ENCODE measurements at places on chromosomes 12 and 14. TPM values are rescaled to one million over a fixed set of nuclear protein-coding genes. Genes with fewer than 3 reads are reported as not detected.

Gene CHGA
- total RNA-seq, result not detected

Gene LTBP2
- total RNA-seq, result 6.2 TPM

Gene IFNG
- total RNA-seq, result not detected

DNA sequence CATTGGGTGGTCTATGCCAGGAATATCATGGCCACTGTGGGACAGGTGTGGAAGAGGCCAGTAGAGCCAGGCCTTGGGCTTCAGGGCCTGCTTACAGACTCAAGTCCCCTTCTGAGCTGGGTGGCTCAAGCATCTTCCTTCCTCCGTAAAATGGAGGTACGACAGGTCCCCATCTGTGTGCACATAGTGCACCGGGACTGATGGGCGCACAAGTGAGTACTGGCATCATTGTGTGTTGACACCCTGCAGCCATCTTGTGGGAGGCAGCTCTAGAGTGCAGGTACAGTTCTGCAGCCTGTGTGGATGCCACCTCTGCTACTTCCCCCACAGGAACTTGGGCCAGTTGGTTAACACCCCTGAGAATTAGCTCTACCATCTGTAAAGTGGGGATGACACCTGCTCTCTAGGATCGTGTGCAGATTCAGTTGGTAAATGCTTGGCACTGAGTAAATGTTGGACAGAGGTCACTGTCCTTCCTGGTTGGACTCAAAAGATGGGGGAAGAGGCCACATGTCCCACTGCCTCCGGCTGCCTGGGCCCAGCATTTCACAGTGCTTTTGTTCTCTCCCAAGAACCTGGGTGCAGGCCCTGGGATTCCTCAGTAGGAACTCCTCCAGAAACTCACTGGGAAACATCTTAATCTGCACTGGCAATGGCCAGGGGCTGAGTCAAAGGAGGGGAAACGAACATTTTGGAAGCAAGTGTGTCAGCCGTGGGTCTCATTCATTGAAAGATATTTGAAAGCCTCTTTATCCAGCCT is 70.6 kb downstream of the C14orf132 start:
- no peak for DNase-seq

DNA sequence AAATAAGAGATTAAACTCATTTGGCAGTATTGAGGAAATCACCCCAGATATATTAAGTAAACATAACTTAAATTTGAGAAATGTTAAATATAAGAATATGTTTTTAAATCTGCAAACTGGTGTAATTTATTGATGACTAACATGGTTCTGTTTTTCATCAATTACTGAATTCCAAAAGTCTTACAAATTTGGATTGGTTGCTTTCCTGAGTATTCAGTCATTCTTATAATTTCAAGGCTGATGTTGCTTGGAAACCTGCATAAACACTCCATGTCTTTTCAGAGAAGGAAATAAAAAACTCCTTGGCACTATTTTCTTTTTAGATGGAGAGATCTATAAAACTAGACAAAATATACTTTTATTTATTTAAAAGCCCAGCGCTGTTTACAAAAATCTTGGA is 71.7 kb downstream of the NOVA1 start:
- no peak for DNase-seq

DNA sequence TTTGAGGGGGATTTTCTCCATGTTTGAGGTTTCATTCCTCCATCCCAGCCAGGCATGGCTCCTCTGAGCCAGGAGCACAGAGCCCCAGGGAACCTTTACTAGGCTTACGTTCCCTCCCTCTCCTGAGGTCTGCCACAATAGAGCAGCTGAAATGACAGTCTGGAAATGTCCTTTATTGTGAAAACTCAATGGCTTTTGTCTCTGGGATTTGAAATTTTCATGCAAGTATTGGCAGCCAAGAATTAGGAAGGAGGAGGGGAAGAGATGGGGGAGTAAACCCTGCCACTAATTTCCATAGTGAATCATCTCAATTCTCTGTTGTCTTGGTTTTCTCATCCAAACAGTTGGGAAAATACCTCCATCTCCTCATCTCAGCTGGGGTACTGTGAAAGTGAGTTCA is 2.6 kb upstream of the PLEKHG3 start:
- DNase-seq, result no peak

DNA sequence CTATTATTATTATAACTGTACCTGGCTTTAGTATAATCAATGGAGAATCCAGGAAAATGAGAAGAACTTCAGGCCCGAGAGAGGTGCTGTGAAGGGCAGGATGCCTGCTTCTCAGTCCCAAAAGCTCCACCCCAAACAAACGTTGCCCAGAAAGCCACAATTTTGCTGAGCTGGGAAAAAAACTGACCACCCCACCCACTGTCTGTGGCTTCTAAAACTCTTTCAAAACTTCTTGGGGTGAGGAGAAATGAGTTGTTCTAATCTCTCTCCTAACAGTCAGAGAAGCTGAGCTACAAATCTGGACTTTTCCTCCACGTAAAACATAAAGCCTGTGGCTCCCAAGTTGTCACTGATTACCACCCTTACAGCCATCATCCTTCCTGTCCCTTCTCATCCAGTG is 13.4 kb downstream of the VDR start:
- no peak for DNase-seq

GRCh38 chr12:122991623-122992275 is 11.3 kb downstream of the ARL6IP4 start:
- DNase-seq, result no peak

Data from lung microvascular endothelial cell (primary cell).